ENCODE measurements at places on chromosomes 11 and 22.

- DNase-seq: no peak
Measured at GRCh38 chr11:95501761-95502266, 270.8 kb upstream of the SESN3 start.

GRCh38 chr11:90747057-90747456, 524.2 kb upstream of the CHORDC1 start:
- DNase-seq: no peak

DNA sequence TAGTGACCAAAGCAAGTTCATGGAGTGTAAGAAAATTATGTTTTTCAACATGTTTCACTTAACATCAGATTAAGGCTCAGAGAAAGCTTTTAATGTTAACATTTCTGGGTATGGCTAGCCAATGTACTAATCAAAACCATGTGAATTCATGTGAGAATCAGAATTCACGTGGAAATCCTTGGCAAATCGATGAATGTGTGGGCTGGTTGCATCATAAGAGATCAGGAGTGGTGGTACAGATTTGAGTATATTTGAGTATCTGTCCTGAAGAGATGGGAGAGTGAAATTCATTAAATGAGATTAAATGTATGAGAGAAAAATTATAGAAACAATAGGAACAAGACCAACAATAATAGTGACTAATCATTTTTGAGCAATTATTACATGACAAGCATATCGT, 638.6 kb upstream of the ANO5 start:
- DNase-seq: no peak

DNA sequence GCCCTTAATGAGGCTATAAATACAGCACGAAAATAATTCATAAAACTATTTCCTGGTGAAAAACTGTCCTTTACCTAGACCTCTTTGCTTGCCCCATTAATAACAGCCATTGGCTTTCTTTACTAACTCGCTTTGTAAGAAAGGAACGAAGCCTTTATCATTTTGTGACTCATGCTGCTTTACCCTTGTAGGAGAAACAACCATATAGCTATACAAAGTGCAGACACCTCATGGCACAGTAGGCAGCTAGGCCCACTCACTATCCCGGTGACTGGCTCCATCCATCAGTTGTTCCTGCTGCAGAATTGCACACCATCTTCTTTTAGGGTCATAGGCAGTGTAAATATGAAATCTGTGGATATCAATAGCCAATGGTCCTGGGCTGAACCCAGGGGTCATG, 85.8 kb downstream of the LDLRAD3 start:
- DNase-seq: no peak
